ENCODE measurements at places on chromosomes 2 and 18.

- DNase-seq, result no peak
Observed at GRCh38 chr2:118242216-118242615, 153.9 kb downstream of the INSIG2 start.

DNA sequence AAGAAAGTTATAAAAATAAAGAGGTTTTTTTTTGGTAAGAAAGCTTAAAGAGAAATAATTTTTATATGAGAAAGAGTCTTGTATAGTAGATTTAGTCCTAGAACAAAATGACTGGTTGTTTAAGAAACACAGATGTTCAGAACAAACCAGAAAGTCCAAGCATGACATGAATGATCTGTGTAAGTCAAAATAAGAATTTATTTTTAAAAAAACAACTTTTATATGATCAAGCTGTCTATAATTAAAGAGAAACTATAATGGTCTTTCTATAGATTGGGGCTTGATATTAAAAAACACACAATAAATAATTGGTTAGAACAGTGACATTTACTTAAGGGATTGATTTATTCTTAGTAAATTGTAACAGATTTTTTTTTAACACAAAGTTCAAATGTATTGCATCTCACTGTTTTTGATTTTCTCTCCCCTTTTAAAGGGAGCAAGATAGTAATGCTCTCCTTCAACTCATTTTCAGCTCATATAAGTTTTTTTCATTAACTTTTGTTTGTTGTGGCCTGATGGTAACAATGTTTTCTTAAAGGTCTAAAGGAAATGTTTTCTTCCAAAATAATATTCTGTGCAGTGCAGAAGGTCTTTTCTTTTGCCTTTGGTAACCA is 1256.8 kb downstream of the LRP1B start:
- DNase-seq, result no peak

DNA sequence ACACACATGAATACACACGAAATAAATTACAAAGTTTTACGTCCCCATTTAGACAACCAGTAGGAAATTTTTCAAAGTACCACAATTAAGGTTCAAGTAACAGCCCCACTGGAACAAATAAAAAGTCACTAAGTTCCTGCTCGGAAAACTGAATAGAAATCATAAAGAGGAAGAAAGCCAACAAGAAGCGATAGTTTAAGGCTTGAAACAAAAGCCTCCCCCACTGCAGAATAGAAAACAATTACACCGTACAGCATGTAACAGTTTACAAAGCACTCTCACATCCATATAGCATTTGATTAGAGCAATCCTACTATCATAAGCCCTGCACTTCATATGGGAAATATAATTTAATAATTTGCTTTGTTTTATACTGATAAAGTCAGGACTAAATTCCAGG is 15.5 kb downstream of the KLF7 start:
- DNase-seq, result no peak

- DNase-seq, result no peak
Observed at GRCh38 chr2:6341588-6342129, 524.0 kb downstream of the CMPK2 start.

DNA sequence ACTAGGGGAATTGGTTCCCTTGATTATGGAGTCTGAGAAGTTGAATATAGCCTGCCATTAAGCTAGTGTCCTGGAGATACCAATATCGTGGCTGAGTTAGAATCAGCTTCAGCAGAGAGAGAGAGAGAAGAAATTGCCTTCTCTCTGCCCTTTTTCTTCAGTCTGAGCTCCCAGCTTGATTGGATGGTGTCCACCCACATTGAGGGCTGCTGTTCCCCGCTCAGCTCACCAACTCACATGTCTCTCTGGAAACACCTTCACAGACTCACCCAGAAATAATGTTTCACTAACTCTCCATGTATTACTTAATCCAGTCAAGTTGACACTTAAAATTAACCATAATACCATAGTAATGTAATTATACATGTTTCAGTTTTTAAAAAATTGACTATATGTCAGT is 17.9 kb upstream of the TRIM43 start:
- no peak for DNase-seq

GRCh38 chr2:203583701-203584100 is 48.6 kb upstream of the RAPH1 start:
- no peak for DNase-seq

- DNase-seq, result no peak
Observed at GRCh38 chr2:229784791-229785190, 70.4 kb upstream of the DNER start.

- no peak for DNase-seq
Observed at GRCh38 chr2:119739580-119740255, 20.0 kb upstream of the PTPN4 start.

- no peak for DNase-seq
Observed at GRCh38 chr18:73900106-73900835, 247.4 kb downstream of the FBXO15 start.

DNA sequence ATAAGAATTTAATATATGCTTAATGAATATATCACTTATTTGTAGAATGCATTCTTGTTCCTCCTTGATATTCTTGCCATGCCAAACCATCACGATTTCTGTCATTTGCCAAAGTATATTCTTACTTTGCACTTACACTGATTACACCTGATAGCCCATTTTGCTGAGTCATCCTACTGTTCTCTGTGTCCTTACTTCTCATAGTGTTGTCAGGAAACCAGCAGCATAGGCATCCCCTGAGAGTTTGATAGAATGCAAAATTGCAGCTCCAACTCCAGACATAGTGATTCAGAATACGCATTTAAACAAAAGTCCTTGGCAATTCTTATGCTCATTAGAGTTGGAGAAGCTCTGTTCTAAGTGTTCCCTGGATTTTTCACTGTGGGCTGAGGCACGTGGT is 687.1 kb downstream of the DPP10 start:
- DNase-seq, result no peak

GRCh38 chr18:79516441-79516931 is 120.8 kb downstream of the NFATC1 start:
- no peak for DNase-seq

- DNase-seq, result no peak
Observed at GRCh38 chr2:118614841-118615271, 232.6 kb downstream of the EN1 start.

- DNase-seq, result no peak
Observed at GRCh38 chr2:150924878-150925277, 336.8 kb downstream of the RBM43 start.

- no peak for DNase-seq
Observed at GRCh38 chr2:195579776-195580555, 77.1 kb upstream of the SLC39A10 start.

GRCh38 chr2:111918383-111918806 is 20.0 kb downstream of the MERTK start:
- no peak for DNase-seq
